ENCODE measurements at places on chromosomes 13 and 19.
A peak's percentile ranks its signal among the peaks of the same experiment; 100 is the strongest.

GRCh38 chr13:27321468-27322431 lies 51.1 kb downstream of the RASL11A start:
- DNase-seq: no peak

GRCh38 chr13:32443111-32443510 lies 15.2 kb upstream of the N4BP2L1 start:
- DNase-seq: no peak

GRCh38 chr19:16325641-16326400 lies 1.2 kb downstream of the KLF2 start:
- DNase-seq: no peak

- no peak for DNase-seq
Measured at GRCh38 chr13:111383591-111384440, 63.4 kb downstream of the TEX29 start.

DNA sequence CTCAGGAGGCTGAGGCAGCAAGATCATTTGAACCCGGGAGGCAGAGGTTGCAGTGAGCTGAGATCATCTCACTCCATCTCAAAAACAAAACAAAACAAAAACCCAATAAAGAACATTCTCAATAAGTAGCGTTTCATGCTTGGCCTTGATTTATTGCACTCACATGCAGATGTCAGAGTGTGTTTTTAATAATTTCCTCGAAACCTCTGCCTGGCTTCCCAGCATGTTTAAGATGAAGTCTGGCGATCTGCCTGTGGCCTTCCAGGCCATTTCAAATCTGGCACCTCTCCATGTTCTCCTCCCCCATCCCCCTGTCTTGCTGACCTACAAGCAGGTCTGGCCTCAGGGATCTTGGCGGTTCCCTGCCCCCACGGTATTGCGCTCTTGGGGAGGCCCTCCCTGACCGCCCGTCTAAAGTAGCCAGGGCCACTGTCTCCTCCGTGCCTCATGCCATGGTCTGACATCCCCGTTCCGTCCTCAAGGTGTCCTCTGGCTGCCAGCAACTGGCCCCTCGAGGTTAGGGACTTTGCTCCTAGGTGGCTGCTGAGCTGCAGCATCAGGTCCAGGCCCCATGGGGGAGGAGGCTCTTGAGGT lies 1.6 kb downstream of the WDR88 start:
- DNase-seq: no peak

GRCh38 chr19:39196860-39197562 lies at the start of gene NCCRP1:
NCCRP1 (plus strand) TSS chr19:39196964; CDS start chr19:39196983, 19 bp downstream.
- no peak for DNase-seq

DNA sequence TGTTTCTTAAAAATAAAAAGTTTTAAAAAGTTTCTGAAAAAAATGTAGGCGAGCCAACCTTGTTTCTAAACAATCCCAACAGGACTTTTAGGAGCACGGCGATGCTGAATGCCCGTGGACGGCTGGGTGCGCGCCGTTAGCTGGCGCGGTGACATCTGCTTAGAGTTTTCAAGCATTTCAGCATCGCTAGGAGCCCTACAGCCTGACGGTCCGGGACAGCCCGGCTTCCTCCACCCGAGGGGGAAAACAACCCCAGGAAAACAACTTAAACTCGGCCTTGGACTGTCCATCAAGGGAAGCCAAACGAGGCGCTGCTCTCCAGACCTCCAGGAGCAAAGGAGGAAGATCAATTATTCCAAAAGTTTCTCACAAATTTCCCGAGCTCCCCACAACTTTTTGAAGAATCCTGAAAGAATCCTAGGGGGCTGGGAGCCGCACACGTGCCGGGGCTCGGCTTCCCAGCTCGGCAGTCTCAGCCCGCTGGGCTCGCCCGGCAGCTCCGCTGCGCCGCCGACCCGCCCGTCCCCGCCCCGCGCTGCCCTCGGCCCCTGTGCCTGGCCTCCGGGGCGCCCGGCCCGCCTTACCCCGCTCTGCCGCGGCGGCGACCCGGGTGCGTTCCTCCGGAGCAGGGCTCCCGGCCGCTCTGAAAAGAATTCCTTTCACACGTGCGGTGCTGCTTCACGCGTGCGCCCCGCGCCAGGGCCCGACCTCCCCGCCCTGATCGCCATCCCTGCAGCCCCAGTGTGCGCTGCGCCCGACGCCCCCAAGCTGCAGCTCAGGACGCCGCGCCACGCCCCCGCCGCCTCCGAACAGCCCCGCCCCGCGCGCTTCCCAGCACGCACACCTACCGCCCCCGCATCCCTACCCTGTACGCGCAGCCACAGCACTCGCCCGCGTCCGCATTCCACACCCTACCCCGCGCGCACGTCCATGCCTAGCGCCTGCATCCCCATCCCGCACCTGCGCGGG lies at the start of gene GJA3:
Gene GJA3, minus strand, starts transcription at position 747 of the 969 bp plus-strand sequence. CDS start 17,764 bp downstream, outside the sequence.
- no peak for DNase-seq

DNA sequence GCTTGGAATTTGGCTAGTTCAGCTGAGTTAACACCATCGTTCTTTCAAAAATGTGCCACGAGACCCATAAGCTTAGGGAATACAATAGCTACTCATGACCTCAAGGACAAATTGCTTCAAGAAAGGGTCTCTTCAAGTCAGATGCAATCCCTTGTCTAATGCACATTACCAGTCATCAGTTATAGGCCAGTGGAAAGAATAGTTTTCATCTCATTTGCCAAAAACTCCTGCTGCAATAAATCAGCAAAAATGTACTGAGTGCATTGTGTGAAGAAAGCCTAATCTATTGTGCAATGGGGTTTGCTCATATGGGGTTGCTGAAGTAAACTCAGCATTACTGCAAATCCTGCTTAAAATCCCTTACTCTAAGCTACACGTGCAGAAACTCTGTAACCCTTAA lies 208.3 kb upstream of the NBEA start:
- no peak for DNase-seq

DNA sequence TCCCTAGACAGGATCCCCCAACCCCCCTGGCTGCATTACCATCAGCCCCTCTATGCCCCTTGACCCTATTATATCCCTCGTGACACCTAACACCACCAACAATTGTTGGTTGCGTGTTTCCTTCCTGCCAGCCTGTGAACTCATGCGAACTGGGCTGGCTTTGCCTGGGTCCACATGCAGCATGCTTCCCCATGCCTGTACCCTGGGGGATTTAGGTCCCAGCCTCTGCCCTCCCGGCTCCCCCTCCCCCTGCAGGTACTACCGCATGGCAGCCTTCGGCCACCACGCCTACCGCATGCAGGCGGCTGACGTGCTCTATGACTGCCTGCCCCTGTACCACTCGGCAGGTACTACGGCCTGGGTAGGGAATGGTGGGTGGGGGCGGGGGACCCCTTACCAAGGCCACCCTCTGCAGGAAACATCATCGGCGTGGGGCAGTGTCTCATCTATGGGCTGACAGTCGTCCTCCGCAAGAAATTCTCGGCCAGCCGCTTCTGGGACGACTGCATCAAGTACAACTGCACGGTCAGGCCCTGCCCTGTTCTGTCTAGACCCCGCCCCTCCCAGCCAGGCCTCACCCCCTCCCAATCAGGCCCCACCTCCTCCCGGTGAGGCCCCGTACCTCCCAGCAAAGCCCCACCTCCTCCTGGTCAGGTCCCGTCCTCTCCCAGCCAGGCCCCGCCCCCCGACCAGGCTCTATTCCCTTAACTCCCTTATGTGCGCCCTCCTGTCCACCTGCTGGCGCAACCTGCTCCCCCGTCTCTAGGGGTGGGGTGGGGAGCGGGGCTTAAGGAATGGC lies 18.5 kb downstream of the SLC27A1 start:
- peak; percentile 61 for DNase-seq

DNA sequence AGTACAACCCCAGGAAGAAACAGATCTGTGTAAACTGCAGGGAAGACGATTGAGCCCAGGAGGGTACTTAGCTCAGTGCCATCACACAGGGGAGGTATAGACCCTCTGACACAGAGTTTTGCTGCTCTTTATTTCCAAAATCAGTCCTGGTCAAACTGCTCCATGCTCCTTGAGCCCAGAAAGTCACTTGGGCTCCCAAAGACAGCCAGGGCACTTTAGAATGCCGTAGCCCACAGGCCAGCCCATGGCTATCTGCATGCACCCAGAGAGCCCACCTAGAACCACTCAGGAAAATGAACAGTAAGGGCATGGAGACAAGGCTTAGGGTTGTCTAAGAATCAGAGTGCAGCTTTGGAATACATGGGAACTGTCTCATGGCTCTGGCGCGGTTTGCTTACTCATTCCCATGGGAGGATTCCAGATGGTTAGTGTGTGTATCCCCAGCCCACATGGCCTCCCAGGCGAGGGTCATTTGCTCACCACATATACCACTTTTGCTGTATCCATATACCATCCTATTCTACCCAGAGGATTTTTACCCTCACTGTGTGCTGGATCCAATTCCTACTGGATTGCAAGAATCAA lies 14.7 kb upstream of the PDCD5 start:
- DNase-seq: no peak

DNA sequence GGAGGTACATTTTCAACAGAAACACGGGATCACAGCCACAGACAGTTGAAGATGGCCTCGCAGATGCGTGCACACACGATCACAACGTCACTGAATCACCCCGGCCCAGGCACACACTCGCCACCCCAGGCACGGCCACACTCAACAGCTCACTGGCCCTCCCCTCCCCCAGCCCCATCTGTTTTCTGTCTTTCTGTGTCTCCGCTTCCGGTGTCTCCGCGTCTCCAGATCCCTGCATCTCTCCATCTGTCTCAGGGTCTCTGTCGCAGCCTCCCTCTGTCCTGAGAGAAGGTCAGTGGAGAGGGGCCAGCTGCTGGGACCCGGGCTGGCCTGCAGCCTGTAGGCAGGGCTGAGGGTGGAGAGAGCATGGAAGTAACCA lies 3.8 kb upstream of the ATP1A3 start:
- DNase-seq: no peak

DNA sequence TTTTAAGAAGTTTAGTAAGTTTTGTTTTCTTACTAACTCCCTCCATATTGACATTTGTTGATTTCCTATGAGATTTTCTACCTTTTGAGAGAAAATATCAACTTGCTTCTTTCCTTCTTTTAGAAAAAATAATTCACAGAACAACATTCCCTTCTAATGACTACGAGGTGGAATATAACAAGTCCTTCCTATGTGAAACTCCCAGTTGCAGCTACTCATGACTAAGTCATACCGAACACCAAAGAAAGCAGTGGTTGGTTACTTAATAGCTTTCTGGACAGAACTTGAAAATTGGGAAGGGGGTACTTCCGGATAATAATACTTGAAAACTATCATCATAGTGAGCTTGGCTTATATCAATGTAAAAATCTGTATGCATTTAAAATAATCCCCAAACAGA lies 144.8 kb downstream of the DACH1 start:
- DNase-seq: no peak

GRCh38 chr13:44169018-44169911 lies 204.4 kb upstream of the SERP2 start:
- no peak for DNase-seq

- no peak for DNase-seq
Measured at GRCh38 chr19:33486936-33487811, 34.4 kb downstream of the PEPD start.

DNA sequence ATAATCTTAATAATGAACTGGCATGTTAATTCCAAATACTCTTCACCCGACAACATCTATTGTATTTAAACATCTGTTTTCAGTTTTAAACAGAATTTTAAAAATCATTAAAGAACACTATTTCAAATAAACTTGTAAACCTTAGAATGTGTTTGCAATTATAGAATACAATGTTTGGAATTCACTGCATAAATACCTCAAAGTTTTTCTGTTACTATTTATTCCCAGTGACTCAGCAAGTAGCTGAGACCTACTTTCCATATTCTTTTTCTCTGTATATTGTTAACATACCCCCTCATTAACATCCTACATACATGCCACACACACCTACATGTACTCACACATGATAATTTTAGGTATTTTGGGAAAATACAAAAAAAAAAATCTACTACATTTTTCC lies 1134.3 kb downstream of the SLITRK1 start:
- DNase-seq: no peak

GRCh38 chr19:18939922-18940768 lies 872 bp downstream of the HOMER3 start:
- DNase-seq: no peak

DNA sequence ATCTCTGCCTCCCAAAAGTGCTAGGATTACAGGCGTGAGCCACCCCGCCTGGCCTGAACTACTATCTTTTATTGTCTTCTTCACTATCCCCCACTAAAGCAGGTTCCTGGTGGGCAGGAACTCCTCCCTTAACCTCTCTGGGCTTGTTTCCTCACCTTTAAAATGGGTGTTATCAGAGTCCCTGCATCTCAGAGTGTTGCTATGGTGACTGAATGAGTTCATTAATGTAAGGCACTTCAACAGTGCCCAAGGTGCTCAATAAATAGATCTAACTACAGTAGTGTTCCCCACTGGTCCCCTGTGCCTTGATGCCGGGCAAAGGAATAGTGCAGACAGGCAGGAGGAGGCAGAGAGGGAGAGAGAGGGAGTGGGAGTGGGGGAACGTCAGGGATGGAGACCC lies 20.5 kb downstream of the CCDC97 start:
- DNase-seq: no peak

GRCh38 chr13:30792285-30793000 lies 57.1 kb downstream of the ALOX5AP start:
- DNase-seq: no peak

- DNase-seq: no peak
Measured at GRCh38 chr13:28273919-28274318, 135.6 kb downstream of the PAN3 start.

DNA sequence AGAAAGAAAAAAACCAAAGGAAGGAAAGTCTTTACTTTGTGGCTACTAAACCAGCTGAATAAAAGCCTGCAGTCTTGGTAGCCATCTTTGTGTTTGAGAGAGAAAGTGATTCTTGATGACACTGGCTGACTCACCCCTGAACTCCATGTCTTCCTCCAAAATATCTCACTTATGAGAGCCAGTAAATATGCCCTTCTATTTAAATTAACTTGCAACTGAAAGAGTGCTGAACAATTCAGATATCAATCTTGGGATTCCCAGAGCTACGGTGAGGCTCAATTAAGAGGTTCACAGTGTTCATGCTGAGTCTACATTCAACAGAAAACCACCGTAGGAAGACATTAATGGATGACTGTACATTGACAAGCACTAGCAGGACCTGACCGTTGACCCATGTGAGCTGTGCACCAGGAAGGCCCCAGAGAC lies 57.9 kb downstream of the KCTD12 start:
- DNase-seq: no peak

DNA sequence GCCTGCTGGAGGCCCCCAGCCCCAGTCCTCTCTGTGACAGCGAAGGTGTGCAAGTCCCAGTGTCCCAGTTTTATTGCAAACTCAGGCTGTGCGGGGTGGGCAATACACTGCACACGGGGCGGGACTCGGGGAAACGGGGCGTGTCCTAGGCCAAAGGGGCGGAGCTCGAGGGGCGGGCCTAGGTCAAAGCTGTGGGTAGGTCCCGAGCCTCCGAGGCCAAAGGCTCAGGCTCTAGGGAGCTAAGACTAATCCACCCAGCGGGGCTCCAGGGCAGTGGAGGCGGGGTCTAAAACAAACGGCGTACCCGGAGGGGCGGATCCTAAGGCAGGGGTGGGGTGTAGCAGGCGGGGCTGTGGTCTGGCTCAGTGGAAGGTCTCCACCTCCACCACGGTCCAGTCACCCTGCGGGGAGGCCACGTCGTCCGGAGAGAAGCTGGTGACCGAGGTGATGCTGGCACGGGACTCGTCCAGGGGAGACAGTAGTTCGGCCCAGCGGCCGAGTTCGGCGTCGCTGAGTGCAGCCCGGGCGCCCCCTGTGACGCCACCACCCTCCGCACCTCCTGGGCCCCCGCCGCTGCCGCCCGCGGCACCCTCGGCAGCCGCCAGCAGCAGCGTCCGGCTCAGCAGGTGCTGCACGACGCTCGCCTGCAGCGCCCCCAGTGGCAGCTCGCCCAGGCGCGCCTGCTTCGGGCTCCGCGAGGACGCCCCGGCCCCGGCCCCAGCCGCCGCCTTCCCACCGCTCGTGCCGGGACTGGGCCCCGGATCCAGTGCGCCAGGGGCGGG lies 5.3 kb downstream of the PRR36 start:
- DNase-seq: no peak
